T-cell (primary cell): ENCODE measurements at places on chromosomes 7 and 10. TPM values are rescaled to one million over a fixed set of nuclear protein-coding genes. Genes with fewer than 3 reads are reported as not detected.

DNA sequence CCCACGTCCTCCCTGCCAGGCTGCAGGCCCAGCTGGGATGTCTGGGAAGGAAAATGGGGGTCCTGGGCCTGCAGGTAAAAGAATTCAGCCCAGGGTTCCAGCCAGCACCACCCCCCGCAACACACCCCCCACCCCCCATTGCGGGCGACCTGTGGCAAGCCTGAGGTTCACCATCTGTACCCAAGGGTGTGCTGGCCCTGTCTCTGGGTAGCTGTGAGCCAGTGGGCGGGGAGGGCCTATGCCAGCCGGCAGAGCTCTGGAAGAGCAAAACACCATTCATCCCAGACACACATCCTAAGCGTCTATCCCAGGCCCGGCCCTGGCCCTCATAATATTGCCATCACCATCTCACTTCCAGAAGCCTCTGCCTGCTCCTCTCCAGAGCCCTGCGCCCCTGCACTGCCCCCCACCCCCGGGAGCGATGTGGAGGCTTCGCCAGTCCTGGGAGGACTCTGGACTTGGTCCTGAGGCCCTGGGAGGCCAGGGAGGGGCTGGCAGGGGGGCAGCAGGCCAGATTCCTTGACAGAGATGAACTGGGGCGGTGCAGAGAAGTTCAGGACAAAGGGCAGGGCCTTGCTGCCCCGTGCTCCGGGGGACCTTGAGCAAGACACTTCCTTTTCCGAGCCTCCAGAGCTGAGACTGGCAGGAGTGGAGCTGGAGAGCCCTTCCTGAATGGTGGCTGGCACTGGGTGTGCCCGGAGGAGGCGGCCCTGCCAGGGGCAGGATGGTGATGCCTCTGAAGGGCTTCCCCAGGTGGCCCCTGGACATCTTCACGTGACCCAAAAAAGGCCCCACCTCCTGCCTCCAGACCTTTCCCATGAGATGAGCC, 8.7 kb upstream of the TTYH3 start:
- no peak overlapping the region for H3K27ac ChIP-seq
- no peak overlapping the region for H3K4me3 ChIP-seq
- H3K4me1 ChIP-seq, result no peaks in the 10 kb centered on the region
- H3K36me3 ChIP-seq, result no peaks in the 10 kb centered on the region
- DNase-seq, result no peak

GRCh38 chr10:61623161-61623560, 39.6 kb upstream of the CABCOCO1 start:
- H3K4me3 ChIP-seq, result no peak overlapping the region
- H3K4me1 ChIP-seq, result no peaks in the 10 kb centered on the region
- H3K27ac ChIP-seq, result no peak overlapping the region
- H3K27me3 ChIP-seq, result no peaks in the 10 kb centered on the region
- H3K36me3 ChIP-seq, result no peaks in the 10 kb centered on the region

DNA sequence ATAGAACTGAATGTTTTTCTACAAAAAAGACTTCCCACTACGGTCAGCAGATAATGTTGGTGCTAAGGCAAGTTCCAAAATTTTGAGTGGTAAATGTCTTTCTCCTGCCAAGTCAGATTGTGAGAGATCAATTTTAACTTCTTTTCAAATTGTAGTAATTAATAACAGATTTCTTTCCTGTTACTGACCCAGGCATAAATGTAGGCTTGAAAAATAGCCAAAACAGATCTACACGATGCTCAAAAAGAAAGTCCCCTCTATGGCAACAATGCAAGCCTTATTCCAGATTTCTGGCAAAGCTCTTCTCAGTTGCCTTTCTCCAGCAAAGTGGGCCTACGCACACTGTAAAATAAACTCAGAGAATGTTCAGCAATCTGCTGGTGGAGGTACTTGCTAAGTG, 641.0 kb upstream of the NRP1 start:
- H3K4me1 ChIP-seq, result no peaks in the 10 kb centered on the region
- H3K27me3 ChIP-seq, result no peaks in the 10 kb centered on the region
- no peak overlapping the region for H3K27ac ChIP-seq
- H3K4me3 ChIP-seq, result no peak overlapping the region
- DNase-seq, result no peak
- no peaks in the 10 kb centered on the region for H3K36me3 ChIP-seq

DNA sequence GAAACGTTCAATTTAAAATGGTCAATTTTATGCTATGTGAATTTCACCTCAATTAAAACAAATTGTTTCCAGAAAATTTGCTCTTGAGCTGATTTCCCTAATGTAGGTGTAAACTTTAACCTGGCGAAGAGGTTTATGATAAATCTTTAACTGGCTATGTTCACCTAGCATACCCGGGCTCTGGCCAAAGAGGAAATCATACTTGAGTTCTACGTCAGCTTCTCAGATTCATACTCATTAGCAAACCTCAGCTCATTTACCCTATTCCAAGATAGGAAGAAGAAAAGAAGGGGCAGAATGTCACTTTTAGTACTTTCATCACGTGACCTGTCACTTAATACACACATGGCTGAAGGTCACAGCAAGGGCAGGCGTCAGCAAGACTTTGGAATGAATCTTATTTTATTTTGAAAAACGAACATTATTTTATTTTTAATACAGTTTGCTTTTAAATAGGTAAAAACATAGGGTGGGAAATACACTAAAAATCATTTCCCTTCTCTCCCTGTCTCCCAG, 97.0 kb downstream of the ABLIM1 start:
- DNase-seq, result no peak
- no peak overlapping the region for H3K27ac ChIP-seq
- no peaks in the 10 kb centered on the region for H3K4me1 ChIP-seq
- no peaks in the 10 kb centered on the region for H3K27me3 ChIP-seq
- H3K36me3 ChIP-seq, result no peaks in the 10 kb centered on the region
- no peak overlapping the region for H3K4me3 ChIP-seq

DNA sequence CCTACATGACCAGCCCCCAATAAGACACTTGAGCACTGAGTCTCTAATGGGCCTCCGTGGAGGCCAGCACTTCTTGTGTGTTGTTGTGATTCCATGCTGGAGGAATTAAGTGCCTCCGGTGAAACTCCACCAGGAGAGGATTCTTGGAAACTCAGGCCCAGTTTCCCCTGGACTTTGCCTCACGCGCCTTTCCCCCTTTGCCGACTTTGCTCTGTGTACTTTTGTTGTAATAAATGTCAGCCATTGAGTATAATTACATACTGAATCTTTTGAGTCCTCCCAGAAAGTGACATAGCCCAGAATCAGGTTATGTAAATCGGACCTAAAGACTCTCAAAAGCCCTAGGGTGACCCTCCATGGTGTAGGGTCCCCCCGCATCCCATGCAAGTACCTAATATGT, 82.4 kb downstream of the DLG5 start:
- H3K27ac ChIP-seq, result no peak overlapping the region
- DNase-seq, result no peak
- H3K27me3 ChIP-seq, result peaks cover 2% of the 10 kb centered on the region
- peaks cover 3% of the 10 kb centered on the region for H3K36me3 ChIP-seq
- peaks cover 6% of the 10 kb centered on the region for H3K4me1 ChIP-seq

DNA sequence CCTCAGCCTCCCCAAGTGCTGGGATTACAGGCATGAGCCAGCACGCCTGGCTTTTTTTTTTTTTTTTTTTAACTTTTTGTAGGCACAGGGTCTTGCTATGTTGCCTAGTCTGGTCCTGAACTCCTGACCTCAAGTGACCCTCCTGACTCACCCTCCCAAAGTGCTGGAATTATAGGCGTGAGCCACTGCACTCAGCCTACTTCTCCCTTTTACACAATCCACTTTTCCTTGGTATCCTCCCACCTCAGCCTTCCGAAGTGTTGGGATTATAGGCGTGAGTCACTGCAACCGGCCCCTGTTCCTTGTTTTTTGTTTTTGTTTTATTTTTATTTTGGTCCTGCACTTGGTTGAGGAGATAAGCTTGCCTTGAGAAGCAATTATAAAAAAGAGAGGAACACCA, 75.9 kb upstream of the KMT2C start:
- H3K4me3 ChIP-seq, result no peak overlapping the region
- no peaks in the 10 kb centered on the region for H3K36me3 ChIP-seq
- H3K27ac ChIP-seq, result no peak overlapping the region
- H3K4me1 ChIP-seq, result peaks cover 7% of the 10 kb centered on the region
- no peak for DNase-seq

- H3K4me3 ChIP-seq, result no peak overlapping the region
- no peaks in the 10 kb centered on the region for H3K27me3 ChIP-seq
- H3K36me3 ChIP-seq, result no peaks in the 10 kb centered on the region
- no peak for DNase-seq
These were observed 24.3 kb upstream of the ITGB1 start for GRCh38 chr10:32982293-32982709.

DNA sequence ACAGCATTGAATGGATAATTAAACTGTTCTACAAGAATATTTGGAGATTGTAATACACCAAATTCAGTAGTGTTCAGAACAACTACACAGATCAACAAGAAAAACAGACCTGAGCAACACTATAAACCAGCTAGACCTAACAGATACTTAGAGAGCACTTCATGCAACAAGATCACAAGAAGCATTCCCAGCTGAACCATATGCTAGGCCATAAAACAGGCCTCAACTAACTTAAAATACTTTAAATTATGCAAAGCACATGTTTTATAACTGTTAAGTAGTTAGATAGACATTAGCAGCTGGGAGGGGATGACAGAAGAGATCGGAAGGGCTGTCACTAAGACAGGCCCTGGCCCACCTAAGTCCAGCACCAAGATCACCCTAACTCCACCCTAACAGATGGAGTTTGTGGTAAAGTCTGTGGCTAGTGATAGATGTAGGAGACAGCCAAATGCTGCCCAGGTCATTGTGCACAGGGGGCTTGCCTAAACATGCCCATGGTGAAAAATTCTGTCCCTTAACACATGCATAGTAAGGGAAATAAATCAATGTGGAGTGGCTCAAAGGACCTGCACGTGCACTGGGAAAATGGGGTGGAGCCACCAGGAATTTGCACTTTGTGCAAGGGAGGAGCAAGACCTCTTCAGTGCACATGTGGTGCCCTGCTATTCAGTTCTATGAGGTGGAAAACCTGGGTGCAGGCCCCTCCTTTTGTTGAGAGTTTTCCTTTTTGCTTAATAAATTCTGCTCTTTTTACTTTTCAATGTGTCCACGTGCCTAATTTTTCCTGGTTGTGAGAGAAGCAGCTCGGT, 567.8 kb upstream of the NRG3 start:
- H3K4me1 ChIP-seq, result no peaks in the 10 kb centered on the region
- no peaks in the 10 kb centered on the region for H3K27me3 ChIP-seq
- no peak overlapping the region for H3K27ac ChIP-seq
- no peaks in the 10 kb centered on the region for H3K36me3 ChIP-seq

- H3K36me3 ChIP-seq, result no peaks in the 10 kb centered on the region
- no peak overlapping the region for H3K4me3 ChIP-seq
- H3K4me1 ChIP-seq, result no peaks in the 10 kb centered on the region
These were observed 284.7 kb downstream of the BICC1 start for GRCh38 chr10:58797356-58797755.

GRCh38 chr7:157141525-157142060, 2.9 kb downstream of the UBE3C start:
- H3K4me3 ChIP-seq, result no peak overlapping the region
- no peak overlapping the region for H3K27ac ChIP-seq
- H3K4me1 ChIP-seq, result peaks cover 23% of the 10 kb centered on the region
- no peaks in the 10 kb centered on the region for H3K27me3 ChIP-seq
- DNase-seq, result no peak
- H3K36me3 ChIP-seq, result peaks cover 21% of the 10 kb centered on the region

GRCh38 chr10:70851597-70852475, 36.1 kb downstream of the SGPL1 start:
- H3K27me3 ChIP-seq, result no peaks in the 10 kb centered on the region
- no peak overlapping the region for H3K4me3 ChIP-seq
- H3K27ac ChIP-seq, result no peak overlapping the region
- no peaks in the 10 kb centered on the region for H3K36me3 ChIP-seq
- no peak for DNase-seq

GRCh38 chr10:89217057-89217990, 10.2 kb upstream of the CH25H start:
- peak; percentile 58 for DNase-seq
- no peak overlapping the region for H3K4me3 ChIP-seq
- H3K36me3 ChIP-seq, result no peaks in the 10 kb centered on the region
- H3K27ac ChIP-seq, result peak overlapping the region; percentile 36
- peaks cover 4% of the 10 kb centered on the region for H3K4me1 ChIP-seq
- H3K27me3 ChIP-seq, result no peaks in the 10 kb centered on the region

- peaks cover 41% of the 10 kb centered on the region for H3K4me1 ChIP-seq
- no peaks in the 10 kb centered on the region for H3K36me3 ChIP-seq
- no peak overlapping the region for H3K4me3 ChIP-seq
These were observed 14.4 kb upstream of the SPRN start for GRCh38 chr10:133438711-133439273.

DNA sequence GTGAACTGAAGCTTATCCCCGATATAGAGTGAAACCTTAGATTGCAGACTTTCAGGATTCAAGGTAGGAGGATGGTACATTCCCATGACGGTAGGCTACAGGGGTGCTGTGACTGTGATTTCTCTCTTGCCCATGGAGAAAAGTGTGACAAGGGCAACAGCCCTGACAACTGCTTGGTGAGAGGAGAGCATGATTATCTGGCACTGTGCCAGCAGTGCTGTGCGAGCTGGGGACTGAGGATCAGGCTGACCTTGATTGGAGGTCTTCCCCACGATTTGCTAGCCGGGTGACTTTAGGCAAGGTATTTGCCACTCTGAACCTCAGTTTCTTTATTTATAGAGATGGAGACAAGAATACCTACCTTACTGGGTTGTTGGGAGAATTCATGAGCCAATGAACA, 229.5 kb downstream of the PTEN start:
- no peaks in the 10 kb centered on the region for H3K27me3 ChIP-seq
- no peak overlapping the region for H3K4me3 ChIP-seq
- no peak overlapping the region for H3K27ac ChIP-seq
- H3K36me3 ChIP-seq, result no peaks in the 10 kb centered on the region
- no peak for DNase-seq
- peaks cover 24% of the 10 kb centered on the region for H3K4me1 ChIP-seq

- no peaks in the 10 kb centered on the region for H3K36me3 ChIP-seq
- no peaks in the 10 kb centered on the region for H3K4me1 ChIP-seq
- DNase-seq, result no peak
- no peaks in the 10 kb centered on the region for H3K27me3 ChIP-seq
These were observed 53.8 kb downstream of the SMURF1 start for GRCh38 chr7:99089914-99090629.

DNA sequence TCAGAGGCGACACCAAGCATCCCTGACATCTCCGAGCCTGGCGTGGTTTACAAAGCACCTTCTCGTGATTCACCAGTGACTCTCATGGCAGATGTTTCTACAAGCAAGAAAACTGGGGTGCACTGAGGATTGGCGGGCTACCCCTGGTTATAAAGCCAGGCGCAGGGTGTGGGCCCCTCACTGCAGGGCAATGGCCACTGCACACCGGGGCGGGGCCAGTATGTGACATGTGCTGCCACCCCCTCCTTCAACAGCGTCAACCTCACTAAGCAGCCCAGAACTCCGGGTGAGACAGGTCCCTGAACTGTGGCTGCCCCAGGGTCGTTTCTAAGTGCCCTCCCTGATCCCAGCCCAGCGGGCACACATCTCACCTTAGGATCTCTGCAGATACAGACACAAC, 63.8 kb downstream of the CHST15 start:
- no peak overlapping the region for H3K27ac ChIP-seq
- peaks cover 29% of the 10 kb centered on the region for H3K27me3 ChIP-seq
- DNase-seq, result no peak
- H3K4me1 ChIP-seq, result peaks cover 5% of the 10 kb centered on the region
- no peak overlapping the region for H3K4me3 ChIP-seq

The MUC3A gene
- not detected for total RNA-seq

The UBTD1 gene
- total RNA-seq, result 2.4 TPM

The ZNRF2 gene
- total RNA-seq, result 30.8 TPM

The RADIL gene
- not detected for total RNA-seq

The DTX2 gene
- total RNA-seq, result 42.3 TPM

The ANKMY2 gene
- total RNA-seq, result 8.3 TPM

The GRM8 gene
- not detected for total RNA-seq
